ENCODE measurements at places on chromosomes 1 and 21. TPM values are rescaled to one million over a fixed set of nuclear protein-coding genes. Genes with fewer than 3 reads are reported as not detected.

DNA sequence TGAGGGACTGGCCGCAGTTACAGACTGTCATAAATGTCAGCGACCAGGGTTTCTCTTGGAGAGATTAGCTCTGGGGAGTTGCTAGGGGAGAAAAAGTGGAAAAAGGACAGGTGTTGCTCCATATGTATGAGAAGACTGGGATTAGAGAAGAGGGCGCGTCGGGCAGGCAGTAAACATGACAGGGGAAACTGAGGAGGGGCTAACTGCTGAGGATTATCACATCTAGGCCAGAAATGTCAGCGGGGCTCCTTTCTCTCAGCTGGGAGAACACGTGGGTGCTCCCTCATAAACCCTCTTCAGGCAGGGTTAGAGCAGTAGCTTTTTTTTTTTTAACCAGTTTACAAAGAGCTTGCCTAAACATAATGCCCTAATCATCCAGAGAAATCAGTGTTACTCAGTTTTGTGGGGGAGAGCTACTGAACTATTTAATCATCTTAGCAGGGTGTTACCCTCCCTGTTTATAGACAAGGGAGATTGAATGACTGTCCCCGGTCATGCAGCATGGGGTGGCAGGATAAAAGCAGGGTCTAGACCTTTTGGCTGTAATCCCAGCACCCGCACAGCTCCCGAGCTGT is 35.2 kb downstream of the ELAPOR1 start:
- DNase-seq, result no peak

GRCh38 chr1:6653436-6654290 is 29.0 kb downstream of the THAP3 start:
- no peak for DNase-seq

The RFX5 gene
- 39.4 TPM for polyA plus RNA-seq

The KLF18 gene
- polyA plus RNA-seq, result not detected

DNA sequence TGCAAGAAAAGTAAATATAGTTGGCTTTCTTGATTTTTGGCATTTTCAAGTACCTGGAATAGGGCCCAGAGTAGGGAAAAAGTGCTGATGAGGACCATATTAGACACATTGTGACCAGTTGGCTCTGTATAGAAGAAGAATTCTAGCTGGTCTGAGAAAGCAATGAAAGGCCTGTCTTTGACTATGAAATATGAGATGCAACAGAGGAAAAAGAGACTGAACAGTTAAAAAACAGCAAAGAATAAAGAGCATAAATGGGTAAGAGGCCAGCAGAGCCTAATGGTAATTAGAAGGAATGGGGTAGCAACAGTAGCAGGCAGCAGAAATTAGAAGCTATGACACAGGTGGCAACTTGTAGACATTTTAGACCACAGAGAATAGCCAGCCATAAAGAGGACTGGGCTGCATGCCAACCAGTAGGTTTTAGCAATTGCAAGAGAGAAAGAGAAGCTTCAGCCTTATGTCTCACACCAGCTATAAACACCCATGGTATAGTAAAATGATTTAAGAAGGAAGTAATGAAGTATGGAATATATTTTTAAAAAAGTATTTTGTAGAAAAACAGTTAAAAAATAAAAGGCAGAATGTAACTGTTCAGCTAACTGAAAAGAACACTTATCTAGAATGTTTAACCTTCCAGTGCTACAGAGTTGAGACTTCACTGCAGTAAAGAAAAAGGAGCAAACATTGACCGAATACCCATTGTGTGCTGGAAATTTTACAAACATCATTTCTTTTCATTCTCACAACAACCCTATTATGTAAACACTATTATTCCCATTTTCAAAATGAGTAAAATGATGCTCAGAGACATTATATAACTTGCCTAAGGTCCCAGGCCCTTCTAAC is 114.1 kb downstream of the LHX4 start:
- DNase-seq, result no peak

DNA sequence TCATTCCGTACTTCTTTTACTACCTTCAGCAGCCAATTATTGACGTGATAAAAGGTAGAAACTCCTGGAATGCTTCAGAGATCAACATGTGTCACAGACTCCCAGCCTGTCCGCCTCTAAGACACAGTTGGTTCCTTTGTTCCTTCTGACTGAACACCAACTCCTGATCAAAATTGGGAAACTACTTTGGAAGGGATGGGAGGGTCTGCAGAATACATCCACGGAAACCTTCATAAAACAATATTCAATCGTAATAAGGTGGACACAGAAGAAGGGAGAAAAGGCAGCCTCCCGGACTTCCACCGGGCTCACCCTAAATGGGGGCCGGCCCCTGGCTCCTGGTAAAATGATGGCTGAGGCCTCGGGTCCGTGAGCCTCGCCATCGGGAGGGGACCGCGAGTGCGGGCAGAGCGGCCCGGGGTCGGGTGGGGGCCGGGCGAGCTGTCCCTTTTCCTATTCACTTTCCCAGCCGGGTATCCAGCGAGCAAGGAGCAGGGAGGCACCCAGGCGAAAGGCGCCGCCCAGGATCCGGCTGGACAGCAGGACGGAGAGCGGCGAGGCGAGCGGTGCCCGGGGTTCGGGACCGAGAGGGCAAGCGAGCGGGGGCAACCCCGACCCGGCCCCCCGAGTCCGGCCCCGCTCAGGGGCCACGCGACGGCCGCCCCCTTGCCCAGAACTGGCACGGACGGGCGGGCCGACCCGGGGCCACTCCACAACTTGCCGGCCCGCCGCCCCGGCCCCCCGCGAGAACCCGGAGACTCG is 805 bp downstream of the NRIP1 start:
- DNase-seq, result no peak

DNA sequence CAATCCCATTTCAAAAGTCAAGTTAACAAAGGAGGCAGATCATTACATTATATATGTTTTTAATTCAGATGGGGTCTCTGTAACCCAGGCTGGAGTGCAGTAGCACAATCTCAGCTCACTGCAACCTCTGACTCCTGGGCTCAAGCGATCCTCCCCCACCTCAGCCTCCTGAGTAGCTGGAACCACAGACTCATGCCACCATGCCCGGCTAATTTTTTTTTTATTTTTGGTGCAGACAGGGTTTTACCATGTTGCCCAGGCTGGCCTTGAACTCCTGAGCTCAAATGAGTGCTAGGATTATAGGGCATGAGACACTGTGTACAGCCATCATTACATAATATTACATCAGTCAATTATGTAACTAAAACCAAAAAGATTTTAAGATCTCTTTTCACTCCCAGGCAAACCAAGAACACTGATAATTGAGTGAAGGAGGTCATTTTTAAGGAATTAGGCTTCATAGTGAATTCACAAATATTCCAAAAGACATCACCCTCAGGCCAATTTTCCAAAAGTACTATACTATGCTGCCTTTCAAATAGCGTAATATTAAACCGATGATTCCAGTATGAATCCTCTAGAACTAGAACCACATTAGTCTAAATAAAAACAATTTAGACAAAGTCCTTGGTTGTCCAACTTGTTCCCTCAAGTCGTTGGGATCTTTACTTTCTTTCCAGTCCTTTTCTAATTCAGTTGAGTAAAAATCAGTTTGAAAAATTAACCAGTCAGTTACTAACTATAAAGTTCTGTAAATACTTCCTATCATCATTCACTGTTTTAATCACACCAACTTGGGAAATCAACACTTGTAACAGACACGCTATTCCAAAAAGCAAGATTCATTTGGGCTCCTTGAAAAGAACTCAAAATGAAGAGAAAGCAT is 16.1 kb downstream of the TOMM20 start:
- DNase-seq, result no peak
